Stimulated activated CD4-positive, alpha-beta T cell treated with anti-CD3 and anti-CD28 coated beads, Interleukin-4, amount 100 ng/mL, for 4 hours (primary cell): ENCODE measurements at places on chromosomes 16 and 17.

DNA sequence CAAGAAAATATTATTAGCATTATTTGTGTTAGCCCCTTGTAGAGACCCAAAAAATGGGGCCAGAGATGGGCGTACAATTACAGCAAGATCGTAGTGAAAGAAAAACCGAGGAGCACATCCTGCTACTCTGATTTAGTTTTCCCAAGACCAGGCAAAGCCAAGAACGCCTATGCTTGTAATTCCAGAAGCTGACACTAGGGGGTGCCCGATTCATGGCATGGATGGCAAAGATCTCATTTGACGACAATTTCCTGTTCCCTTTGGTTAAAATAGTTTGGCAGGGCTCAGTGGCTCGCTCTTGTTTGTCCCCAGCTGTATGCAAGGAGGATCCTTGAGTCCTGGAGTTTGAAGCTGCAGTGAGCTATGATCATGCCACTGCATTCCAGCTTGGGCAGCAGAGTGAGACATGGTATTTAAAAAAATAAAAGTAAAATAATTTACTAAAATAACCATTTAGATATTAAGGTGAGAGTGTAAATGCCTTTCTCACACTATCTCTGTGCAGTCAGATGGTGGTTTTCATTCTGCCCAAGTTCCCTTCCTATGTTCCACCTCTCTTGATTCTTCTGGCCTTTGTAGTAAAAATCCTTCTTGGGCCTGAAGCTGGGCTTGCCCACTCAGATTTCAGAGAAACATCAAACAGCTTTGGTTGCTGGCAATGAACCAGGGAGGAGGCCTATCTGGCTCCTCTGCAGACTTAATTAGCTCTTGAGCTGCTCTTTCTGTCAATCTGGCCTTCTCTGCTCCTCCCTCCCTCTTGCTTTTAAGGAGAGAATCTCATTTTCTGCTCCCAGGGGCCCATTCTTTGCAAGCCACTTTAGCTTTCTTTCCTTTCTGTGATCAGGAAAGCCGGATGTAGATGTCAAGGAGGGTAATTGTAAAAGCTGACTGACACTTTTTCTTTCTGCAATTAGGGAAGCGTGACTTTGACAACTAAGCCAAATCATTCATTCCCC lies 31.2 kb downstream of the TMEM238L start:
- DNase-seq: peak; percentile 17

DNA sequence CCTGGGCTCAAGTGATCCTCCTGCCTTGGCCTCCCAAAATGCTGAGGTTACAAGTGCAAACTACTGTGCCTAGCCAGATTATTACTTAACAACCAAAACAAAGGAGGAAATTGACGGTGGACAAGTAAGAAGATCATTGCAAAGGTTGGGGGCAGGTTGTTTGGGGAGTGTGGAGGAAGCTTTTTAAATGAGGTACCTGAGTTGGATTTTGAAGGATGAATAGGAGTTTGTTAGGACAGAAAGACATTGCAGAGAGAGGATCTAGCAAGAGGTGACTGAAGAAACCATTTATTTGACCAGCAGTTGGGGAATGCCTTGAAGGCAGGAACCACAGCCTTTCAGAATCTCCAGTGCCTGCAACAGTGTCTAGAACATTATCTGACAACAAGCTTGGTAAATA lies 51.3 kb downstream of the ABCC1 start:
- no peak for DNase-seq

DNA sequence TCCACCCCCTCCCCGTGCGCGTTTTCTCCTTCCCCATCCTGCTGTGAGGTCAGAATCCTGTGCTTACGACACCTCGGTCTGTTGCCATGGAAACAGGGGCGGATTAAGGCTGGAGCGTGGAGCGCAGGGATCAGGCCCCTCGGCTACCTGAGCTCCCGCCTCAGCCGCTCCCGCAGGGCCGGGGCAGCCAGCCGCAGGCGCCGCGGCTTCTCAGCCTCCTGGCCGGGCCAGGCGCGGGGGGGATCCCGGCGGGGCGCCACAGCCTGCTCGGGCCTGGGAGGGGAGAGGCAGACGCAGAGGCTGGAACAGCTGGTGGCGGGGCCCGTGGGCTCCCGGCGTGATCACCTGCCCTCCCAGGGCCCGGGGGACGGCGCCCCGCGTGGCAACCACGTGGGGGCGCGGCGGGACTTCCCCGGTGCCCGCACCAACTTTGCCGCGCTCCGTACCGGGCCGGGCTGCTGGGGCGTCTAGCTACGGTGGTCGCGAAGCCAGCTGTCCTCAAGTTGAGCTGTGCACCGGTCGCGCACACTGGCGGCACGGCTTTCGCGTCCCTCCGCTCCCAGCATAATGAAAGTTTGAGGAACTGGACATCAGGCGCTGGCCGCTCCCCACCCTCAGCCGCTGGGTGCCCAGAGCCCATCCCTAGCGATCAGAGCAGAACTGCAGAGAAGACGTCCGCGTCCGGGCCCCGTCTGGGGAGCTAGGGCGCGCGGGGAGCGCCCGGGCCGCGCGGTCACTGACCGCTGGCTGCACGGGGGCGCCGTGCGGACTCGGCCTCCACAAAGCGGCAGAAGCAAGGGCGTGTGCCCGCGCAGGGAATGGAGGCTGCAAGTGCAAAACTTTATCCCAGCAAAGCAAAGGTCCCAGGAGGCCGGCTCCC lies 1.2 kb downstream of the RTN4RL1 start:
- DNase-seq: peak; percentile 30

DNA sequence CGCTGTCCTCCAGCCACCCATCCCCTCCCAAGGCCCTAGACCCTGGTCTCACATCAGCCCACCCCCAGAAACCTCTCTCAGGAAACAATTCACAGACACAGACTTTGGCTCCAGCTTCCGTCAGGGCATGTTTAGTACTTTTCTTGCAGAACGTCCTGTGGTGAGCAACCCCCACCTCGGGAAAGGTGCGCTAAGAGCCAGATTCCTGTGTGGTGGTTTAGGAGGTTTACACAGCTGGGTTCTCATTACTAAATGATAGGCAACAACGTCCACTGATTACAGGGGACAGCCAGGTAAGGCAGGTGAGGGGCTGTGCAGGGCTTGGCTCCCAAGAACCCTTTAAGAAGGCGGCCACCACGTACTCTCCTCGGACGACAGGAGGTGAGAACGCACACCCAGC lies 29.3 kb downstream of the KIFC3 start:
- no peak for DNase-seq

- DNase-seq: no peak
Observed at GRCh38 chr16:83835586-83836566, 28.1 kb downstream of the HSBP1 start.

GRCh38 chr16:728890-729744 lies 2.2 kb downstream of the HAGHL start:
- DNase-seq: no peak
